Endodermal cell (in vitro differentiated cells): ENCODE measurements at places on chromosomes 1 and 21. TPM values are rescaled to one million over a fixed set of nuclear protein-coding genes. Genes with fewer than 3 reads are reported as not detected.
A peak's percentile ranks its signal among the peaks of the same experiment; 100 is the strongest.

DNA sequence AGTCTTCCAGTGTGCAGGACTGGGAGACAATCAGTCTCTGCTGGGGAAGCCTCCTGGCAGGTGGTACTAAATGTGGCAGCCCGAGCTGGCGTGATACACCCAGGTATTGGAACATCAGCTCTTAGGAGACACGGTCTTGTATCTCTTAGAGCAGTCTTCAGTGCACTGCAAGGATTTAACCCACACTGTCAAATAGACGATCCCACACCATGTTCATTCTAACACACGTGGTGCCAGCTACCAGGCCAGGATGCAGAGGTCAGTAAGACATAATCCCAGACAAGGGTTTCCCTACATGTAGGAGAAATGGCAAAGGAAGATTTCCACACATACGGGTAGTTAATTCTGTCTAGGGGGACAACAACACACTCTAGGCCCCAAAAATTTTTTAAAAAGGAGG lies 8.7 kb downstream of the TRIM11 start:
- peak; percentile 28 for DNase-seq

DNA sequence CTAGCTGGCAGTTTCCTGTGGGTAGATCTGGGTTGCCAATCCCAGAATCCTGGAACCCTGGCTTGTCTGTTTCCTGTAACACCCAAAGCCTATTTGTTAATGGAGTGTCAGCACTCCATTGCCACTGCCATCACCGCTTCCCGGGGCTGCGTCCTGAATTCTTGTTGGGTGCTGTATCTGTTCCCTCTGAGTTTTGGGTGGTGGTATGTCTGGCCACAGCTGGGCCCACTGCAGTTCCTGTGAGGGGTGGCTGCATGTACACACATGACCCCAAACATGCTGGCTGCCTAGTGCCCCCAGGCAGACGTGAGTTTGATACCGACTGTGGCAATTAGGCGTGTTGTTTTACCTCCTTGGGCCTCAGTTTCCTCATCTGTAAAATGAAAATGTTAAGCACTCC lies 29.3 kb downstream of the NAV1 start:
- no peak for DNase-seq

DNA sequence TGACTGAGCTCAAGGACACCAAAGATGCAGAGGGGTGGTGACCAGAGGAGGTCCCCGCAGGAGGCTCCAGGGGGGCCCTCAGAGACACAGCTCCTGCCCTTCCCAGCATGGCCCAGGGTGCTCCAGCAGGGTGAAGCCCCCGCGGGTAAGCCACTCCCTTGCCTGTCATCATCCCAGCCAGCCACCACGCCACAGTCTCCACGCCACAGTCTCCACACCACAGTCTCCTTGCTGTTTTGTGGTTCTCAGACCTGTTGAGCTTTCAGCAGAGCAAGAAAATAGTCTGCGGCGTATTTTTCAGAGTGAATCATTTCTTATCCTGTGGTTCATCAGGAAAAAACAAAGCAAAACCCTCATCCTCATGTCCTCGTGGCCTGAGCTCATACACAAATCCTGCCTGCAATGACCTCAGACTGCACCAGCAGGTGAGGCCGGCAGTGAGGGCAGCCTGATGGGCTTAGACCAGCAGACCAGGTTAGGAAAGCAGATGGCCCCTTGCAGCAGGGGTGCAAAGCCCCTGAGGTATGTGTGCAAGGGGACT lies 25.7 kb upstream of the ABCG1 start:
- no peak for DNase-seq

GRCh38 chr1:197674286-197674685 lies 101.0 kb downstream of the DENND1B start:
- DNase-seq: peak; percentile 84

The NID1 gene
- total RNA-seq: 12.3 to 14.8 TPM (median 12.7 TPM) in 3 replicates

GRCh38 chr1:7425229-7425628 lies 345.9 kb upstream of the VAMP3 start:
- DNase-seq: no peak

DNA sequence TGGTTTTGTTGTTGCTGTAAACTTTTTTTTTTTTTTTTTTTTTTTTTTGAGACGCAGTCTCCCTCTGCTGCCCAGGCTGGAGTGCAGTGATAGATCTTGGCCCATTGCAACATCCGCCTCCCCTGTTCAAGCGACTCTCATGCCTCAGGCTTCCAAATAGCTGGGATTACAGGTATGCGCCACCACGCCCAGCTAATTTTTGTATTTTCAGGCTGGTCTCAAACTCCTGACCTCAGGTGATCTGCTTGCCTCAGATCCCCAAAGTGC lies 78.9 kb upstream of the SLC45A1 start:
- DNase-seq: no peak
